ENCODE measurements at places on chromosomes 7 and 10.

- DNase-seq = no peak
These were observed 9.5 kb upstream of the ING3 start for GRCh38 chr7:120941064-120941463.

DNA sequence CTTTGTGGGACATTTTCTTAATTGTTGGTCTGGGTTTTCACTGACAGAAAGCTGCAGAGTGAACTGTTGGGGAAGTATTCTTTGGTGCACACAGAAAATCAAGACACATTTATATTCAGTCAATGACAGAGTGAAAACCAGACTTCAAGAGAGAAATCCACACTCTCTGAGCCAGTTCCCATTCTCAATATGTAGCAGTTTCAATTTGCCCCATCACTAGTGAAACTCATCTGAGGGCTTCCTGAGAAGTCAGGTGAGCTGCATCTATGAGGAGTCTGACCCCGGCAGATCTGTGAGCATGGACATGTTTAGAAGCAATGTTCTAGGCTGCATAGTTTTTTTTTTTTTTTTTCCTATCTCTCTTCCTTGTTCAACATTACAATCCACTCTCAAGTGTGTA lies 163.7 kb upstream of the AHR start:
- DNase-seq = no peak

DNA sequence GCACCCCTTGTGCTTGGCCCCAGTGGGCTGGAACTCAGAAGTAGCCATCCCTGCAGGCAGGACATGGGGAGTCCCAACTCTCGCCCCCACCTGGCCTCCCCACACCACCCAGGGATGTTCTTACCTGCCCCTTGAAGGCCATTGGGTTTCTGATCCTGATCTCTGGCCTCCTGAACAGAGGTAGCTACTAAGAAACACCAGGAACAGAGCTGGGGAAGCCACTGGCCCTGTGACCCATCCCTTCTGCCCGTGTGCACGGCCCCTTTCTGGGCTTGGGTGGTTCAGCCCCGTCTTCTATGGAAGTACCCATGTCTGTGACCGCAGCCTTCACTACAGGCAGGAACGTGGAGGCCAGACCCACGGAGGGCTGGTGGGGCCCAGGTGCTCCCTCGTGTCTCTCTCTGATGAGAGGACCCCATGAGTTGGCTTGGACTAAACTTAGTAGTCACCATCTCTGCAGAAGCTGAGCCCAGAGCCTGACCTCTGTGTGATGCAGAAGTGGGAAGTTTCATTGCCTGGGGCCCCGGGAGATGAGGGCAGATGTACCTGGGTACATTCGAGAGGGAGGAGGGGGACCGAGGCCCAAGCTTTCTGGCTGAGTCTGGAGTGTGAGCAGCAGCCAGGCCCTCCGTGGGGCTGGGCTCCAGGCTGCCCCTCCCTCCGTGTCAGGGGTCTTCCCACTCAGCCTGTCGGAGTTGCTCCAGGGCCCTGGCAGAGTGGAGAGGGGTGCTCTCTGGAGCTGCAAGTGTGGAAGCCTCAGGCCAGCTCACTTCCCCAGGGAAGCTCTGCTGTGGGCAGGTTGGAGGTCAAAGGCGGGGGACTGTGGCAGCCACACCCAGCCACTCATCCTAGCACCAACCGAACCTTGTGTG lies 81.0 kb downstream of the MKI67 start:
- DNase-seq = no peak

GRCh38 chr7:107012691-107013090 lies 31.8 kb upstream of the PRKAR2B start:
- DNase-seq = no peak

DNA sequence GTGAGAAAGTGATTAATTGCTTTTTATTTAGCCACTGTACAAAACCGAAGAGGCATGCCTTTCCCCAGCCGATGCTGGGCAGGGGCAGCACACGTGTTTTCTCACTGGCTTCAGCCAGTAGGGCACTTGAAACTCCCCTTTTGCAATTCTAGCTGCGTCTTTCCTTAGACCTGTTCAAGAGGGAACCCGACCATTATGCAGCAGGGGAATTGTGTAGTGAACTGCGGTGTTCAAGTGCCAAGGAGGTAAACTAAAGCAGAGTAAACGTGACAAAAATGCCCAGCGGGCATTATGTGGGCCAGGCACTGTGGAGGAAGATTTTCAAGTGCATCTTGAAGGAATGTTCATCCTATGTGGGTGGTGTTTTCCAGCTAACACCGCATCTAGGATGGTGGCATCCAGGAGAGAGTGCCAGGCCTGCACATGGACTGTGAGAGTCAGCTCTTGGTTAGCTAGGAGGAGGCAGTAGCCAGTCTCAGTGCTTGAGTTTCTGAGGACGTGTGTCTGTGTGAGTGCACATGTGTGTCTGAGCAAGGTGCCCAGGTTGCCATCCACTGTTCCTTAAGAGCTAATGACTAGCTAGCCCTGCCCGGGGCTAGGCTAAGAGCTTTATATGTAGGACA lies 3.3 kb downstream of the WIPF3 start:
- DNase-seq = no peak

- DNase-seq = no peak
These were observed 24.8 kb downstream of the BRAF start for GRCh38 chr7:140899883-140900282.

GRCh38 chr10:105075031-105075430 lies 433.9 kb downstream of the SORCS3 start:
- no peak for DNase-seq

DNA sequence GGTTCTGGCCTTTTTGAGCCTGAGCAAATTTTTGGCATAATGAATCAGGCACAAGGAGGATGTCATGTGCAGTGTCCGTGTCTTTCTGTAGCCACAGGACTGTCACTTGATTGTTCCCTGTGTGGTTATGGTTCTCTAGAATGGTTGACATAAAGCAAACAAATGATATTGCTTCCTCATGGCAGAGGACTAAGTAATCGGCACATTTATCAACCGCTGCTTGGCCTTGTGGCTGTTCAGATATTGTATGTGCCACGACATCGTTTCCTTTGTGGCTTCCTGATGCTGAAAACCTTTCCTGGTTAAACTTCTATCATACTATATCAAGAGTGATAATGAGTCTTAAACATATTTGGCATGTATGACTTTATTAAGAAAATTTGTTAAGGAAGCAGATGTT lies 598.8 kb downstream of the SUGCT start:
- no peak for DNase-seq

GRCh38 chr10:5492929-5493576 lies 6.3 kb downstream of the CALML5 start:
- no peak for DNase-seq

DNA sequence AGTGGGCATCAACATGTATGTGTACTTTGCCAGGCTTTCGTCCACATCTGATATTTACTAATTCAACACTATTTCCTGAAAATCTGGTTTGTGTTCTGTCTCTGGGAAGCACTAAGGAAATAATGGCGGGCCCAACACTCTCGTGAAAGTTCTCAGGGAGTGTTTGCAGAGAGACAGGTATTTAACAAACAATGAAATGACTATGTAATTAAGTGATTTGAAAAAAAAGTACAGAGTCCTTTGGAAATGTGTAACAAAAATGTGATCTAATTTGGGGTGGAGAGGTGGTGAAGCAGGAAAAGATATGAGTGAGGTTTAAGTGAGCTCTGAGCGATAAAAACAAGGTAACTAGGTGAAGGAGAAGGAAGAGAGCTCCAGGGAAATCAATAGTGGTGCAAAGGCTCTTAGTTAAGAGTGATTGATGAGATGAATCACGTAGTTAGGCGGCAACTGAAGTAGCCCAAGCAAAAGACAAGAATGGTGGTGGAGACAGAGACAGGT lies 95.3 kb upstream of the DNAJB12 start:
- DNase-seq = no peak

DNA sequence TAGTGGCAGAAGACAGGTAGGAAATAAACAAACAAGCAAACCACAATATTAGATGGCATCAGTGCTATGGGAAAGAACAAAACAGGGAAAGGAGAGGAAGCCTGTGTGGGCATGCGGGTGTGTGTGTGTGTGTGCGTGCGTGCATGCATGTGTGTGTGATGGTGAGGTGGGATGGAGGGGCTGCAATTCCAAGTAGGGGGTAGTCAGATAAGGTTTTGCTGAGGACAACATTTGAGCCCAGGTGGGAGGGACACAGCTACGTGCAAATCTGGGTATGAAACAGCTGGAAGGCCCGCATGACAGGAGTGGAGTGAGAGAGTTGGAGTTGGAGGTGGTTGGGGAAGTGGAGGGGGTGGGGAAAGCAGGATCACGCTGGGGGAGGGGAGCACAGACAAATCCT lies 121.0 kb upstream of the PARD3 start:
- no peak for DNase-seq

GRCh38 chr7:126361183-126361582 lies 891.6 kb downstream of the GRM8 start:
- no peak for DNase-seq

DNA sequence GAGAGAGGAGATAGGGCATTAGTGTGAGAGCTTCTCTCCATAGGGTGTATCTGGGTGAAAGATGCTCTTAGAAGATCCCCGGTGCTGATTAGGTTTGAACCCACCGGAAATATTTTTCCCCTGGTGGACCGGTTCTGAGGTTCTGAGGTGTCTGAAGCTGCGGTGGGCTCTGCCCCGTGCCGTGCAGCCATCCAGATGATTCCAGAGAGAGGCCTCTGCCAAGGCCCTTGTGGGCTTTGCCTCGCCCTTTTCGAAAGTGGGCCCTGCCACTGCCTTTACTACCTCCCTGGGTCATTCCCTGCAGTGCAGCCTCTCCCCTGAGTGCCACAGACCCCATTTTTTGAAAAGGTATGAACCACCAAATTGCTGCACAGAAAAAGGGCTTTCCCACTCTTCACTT lies 2.8 kb downstream of the GIMAP8 start:
- no peak for DNase-seq

DNA sequence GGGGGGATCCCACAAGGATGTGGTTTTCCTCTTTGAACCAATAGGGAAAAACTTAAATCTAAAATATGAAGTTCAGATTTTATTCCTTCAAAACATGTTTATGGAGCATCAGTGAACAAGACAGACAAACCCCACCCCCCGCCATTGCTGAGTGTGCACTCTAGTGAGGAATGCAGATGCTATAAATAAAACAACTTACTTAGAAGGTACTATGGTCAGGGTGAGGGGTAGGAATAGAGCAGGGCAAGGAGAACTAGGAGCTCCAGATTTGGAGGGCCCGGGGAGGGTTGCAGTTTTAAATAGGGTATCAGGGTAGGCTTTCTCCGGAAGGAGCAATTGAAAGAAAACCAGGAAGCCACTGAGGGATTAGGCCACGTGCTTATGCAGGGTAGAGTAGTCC lies 47.9 kb downstream of the CELF2 start:
- no peak for DNase-seq

DNA sequence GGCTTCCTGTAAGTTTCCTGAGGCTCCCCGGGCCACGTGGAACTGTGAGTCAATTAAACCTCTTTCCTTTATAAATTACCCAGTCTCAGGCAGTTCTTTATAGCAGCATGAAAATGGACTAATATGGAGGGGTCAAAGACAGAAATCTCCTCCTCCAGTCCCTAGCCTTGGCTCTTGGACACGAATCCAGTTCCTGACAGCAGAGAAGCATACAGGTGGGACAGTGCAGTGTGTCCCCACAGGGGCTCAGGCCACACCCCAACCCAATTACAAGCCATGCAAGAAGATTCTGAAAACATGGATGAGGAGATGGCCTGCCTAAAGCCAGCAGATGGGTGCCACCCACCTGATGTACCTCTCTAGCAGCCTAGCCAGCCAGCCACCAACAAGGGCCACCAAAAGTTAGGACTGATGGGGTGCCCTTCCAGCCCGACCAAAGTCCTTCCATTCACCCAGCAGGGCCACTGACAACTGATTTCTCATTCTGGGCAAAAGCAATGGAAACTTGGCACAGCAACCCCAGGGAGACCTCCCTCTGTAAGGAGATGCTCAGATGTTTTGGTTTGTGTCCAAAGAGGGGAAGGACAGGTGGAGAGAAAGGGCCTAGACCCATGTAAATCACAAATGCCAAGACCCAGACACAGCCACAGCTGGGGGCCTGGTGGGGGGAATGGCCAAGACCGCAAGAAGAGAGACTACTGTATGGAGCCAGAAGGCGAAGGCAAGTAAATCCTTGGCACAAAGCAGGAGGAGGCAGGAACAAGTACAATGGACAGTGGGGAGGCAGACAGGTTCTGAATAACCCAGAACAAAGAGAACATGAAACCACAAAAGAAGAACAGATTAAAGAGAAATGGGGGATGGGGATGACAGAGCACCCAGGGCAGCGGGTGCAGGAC lies 13.6 kb downstream of the GPRIN2 start:
- no peak for DNase-seq

Data from GM03348 (cell line).